ENCODE measurements at places on chromosomes 3 and 15. TPM values are rescaled to one million over a fixed set of nuclear protein-coding genes. Genes with fewer than 3 reads are reported as not detected.

DNA sequence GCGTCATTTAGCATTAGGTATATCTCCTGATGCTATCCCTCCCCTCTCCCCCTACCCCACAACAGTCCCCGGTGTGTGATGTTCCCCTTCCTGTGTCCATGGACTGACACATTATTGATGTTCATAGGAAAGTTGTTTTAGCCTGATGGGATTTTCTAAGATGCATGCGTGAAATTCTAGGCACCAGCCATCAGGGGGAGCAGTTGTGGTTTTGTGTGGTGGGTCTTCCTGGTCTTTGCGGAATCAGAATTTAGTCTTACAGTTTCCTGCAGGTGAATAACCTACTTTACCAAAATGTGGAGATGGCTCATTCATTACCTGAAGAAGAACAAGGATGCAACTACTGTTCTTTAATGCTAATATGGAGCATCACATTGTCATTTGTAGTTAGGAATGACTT, 455.0 kb upstream of the THBS1 start:
- peak; percentile 72 for DNase-seq

DNA sequence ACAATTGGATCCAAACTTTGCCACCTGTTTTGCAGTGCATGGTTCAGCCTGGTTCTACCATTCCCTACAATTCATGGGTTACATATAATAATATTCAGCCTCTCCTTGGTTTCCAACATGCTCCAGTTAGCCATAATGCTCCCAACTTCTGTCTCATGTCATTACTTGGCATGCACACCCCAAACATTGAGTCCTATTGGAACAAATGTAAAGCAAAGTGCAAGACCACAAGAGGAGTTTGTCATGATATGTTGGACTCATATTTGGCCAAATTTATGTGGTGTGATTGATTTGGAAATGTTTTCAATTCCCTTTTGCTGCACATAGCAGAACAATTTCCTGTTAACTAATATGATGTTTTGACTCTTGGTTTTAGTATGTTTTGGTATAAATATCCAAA, 50.2 kb downstream of the KCNAB1 start:
- DNase-seq = no peak

GRCh38 chr3:172803489-172803888, 53.0 kb downstream of the ECT2 start:
- no peak for DNase-seq

- no peak for DNase-seq
Measured at GRCh38 chr15:22806664-22807063, 20.2 kb downstream of the NIPA1 start.

DNA sequence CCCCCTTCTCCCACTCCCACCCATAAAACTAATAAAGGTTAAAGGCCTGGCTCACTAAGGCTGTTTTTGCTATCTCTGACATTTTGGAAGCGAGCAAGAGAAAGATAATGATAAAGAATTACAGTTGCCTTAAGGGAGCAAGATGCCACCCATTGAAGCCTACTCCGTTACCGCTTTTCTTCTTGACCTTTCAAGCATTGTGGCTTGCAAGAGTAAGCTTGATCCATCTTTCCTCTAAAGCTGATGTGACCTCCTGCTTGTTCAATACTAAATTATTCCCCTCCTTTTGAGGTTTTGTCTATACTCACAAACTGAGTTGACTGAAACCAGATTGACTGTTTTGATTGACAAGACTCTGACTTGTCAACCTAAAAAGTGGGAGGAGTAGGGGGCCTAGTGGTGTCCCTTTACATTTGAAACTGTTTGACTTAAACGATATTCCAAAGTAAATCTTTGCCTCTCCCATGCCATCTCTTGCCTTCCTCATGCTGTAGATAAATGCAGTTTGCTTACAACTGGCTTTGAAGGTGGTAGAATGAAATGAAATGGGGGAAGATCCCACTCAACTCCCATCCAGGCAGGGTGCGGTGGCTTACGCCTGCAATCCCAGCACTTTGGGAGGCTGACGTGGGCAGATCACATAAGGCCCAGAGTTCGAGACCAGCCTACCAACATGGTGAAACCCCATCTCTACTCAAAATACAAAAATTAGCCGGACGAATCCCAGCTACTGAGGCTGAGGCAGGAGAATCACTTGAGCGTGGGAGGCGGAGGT, 8.0 kb downstream of the TRIM71 start:
- no peak for DNase-seq

- peak; percentile 44 for DNase-seq
Measured at GRCh38 chr3:42539871-42540714, 37.6 kb downstream of the VIPR1 start.

- no peak for DNase-seq
Measured at GRCh38 chr3:64508140-64508539, 179.7 kb downstream of the ADAMTS9 start.

DNA sequence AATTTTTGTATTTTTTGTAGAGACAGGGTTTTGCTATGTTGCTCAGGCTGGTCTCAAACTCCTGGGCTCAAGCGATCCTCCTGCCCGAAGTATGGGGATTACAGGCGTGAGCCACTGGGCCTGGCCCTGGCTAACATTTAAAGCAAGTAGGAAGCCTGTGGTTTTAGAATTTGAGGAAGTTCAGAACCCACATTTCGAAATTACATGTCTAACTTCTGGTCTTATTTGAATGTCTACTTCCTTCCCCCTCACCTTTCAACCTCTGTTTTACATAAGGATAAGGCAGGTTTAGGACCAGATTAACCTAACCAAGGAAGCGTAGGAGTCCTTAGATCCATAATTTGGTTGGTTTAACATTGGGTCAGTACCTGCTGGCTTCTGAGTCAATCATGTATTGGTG, 120.5 kb upstream of the PROK2 start:
- no peak for DNase-seq

GRCh38 chr15:100944244-100944895, 25.2 kb downstream of the LRRK1 start:
- no peak for DNase-seq

DNA sequence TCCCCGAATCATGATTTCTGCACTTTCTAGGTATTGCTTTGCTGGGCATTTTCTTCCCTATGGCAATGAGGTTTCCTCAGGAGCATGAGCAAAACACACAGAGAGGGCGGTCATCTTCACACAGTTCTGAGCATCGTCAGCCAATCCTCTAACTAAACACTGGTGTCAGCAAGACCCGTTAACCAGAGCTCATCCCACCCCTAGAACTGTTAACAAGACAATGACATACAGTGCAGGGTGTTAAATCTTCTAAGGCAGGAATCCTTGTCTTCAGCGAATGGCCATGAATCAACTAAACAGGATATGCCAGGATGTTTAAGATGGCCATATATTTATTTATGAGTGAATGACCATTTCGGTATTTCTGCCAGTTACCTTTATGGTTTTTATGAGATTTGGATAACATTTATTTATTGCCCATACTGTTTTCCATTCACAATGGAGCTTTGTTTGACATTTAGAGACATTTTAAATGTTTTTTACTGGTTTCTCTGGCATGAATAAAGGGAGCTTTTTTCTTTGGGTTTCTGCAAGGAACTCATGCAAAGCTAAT, 411.5 kb upstream of the PROK2 start:
- DNase-seq = no peak

DNA sequence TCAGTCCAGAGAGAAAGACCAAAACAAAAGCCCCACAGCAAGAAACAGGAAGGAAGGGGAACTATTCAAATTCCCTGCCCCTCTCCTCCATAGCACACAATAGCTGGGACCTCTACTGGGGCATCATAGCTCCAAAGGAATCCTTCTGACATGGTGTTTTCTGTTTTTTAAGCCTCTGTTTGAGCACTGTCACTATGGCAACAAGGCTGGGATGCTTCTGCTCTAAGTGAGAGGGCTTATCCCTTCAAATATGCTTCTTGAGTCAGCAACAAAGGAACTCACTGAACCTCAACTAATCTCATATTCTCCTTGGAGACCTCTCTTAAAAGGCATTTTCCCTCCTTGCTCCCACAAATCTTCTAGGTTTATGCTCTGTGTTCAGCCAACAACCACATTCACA, 40.5 kb downstream of the MYLK start:
- no peak for DNase-seq

DNA sequence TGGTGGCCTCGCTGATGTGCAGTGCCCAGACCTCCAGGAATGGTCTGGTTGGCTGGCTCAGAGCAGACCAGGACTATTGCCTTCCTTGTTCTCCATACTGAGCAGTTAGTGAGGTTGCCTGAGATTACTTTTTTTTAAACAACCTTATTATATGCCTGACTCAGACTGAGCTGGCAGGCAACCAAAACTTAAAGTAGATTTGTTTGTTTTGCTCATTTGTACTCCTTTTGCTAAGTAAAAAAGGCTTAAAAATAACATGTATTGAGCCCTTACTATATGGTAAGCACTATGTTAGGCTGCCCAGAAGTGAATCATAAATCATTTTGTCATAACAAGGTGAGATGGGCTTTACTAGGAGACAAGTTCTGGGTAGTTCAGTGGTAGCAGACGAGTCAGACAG, 92.4 kb downstream of the GHSR start:
- DNase-seq = no peak

DNA sequence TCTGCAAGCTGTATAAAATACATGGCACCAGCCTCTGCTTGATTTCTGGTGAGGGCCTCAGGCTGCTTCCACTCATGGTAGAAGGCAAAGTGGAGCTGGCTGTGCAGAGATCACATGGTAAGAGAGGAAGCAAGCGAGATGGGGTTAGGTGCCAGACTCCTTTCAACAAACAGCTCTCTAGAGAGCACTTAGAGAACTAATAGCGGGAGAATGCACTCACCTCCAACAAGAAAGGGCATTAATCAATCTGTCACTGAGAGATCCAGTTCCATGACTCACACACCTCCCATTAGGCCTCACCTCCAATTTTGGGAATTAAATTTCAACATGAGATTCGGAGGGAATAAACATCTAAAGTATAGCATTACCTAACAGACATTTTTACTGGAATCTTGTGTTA, 644.1 kb upstream of the ARRDC4 start:
- no peak for DNase-seq

DNA sequence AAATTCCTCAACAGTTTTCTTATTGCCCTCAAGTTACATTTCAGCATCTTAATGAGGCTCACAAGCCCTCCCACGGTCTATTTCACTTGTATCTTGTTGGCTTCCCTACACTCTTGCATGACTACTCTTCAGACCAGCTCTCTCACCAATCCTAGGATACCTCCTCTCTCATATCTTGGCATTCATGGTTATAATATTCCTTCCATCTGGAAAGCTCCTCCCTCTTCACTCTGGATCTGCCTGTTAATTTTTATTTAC, 8.5 kb upstream of the CCDC80 start:
- no peak for DNase-seq

GRCh38 chr15:63655683-63656372, 58.6 kb downstream of the FBXL22 start:
- DNase-seq = no peak

GRCh38 chr3:134860141-134860540, 65.1 kb downstream of the EPHB1 start:
- no peak for DNase-seq

GRCh38 chr3:188306435-188307005, 152.6 kb downstream of the LPP start:
- DNase-seq = no peak

GRCh38 chr3:181703601-181704420, 7.9 kb upstream of the SOX2 start:
- DNase-seq = no peak

- peak; percentile 35 for DNase-seq
Measured at GRCh38 chr3:107208100-107208499, 169.1 kb upstream of the CCDC54 start.

DNA sequence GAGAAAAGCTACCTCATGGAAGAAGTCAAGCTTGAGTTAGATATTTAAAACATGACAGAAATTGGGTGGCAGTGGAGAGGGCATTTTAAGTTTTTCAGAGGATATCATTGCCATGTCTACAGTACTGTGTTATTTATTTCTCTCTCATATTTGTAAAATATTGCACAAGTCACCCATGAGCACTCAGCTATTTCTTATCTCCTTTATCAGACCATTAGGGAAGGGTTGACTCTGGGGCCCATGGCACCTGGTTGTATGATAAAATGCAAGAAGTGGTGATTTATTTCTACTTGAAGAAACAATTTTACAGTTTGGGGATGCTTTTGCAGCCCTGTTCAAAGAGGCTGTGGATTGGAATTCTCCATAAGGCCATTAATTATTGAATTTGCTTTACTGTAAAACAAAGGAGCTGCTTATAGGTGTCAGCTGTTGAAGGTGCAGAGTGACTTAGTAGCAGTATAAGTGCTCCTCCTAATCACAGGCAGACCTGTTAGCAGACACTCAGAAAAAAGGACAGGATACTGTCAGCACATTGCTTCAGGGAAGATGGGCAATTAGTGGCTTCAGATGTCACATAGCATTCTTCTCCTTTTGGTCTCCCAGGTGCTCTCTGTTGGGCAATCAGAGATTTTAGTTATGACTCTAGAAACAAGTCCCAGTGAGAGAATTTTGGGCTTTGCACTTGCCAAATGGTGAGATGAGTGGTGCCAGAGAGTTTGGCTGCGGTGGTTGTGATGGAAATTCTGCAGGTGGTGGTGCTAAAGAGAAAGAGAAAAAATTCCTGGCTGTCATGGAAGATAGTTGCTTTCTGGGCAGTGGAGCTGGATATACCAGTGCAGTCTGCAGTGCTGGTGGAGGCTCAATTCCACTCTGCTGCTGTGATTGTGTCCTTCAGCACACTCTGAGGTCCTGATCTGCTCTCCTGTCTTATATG, 129.7 kb upstream of the ROPN1 start:
- no peak for DNase-seq

The CCNB2 gene
- polyA plus RNA-seq = 96.4 TPM

The PARP16 gene
- 6.7 TPM for polyA plus RNA-seq

The PRTG gene
- polyA plus RNA-seq = 5.9 TPM

The AMIGO3 gene
- polyA plus RNA-seq = 0.13 TPM

The CATSPER2 gene
- 1.2 TPM for polyA plus RNA-seq

The ABHD6 gene
- 5.7 TPM for polyA plus RNA-seq

The CCR5 gene
- not detected for polyA plus RNA-seq

The BTLA gene
- not detected for polyA plus RNA-seq
